ENCODE measurements at places on chromosomes 7 and 10.

- no peak for DNase-seq
These were observed 14.9 kb downstream of the DUSP5 start for GRCh38 chr10:110512461-110513187.

DNA sequence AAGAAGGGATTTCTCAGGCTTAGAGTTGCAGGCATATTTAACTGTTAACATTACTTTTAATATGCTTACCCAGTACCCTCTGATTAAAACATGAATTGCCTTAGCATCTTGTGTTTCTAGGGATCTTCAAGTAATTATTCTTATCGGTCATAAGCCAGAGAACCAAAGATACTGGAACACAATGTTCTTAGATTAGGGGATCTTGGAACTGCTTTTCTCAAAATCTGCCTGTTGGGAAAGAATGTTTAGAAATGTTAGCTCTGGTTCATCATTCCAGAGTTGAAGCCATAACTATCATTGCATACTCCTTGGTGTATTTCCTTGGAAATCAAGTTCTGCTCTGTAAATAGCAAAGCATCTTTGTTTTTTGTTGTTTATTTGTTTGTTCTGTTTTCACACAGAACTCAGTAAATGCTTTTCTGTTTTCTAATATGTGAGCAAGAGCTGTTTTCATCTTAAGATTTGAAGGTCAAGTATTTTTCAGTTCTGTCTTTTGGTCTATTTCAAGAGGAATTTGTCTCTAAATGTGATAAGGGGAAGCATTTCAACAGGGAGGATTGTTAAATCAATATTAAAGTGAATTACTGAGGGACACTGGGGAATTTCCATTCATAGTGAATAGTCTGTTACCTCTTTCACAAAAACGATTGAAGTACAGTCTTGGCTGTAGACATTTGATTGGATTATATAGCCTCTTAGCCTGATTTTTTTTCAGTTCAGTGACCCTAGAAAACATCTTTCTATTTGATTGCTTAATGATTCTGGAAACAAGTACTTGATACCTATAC, 103.2 kb upstream of the CYP26C1 start:
- no peak for DNase-seq

DNA sequence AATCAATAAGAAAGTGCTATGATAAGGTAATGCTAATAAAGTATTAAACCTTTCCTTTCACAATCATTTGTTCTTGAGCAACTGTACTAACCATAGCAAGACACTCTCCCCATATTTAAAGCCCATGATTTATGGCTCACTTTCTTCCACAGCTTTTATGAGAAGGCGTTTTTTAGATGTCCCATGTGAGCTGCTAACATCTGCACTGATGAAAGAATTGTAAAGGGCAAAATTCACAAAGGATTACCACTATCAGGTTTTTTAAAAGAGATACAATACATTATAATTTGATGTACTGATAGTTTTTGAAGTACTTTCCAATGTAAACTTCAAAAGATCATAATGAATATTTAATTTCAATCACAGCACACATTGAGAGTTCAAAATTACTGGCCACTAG, 75.7 kb downstream of the RNLS start:
- no peak for DNase-seq

DNA sequence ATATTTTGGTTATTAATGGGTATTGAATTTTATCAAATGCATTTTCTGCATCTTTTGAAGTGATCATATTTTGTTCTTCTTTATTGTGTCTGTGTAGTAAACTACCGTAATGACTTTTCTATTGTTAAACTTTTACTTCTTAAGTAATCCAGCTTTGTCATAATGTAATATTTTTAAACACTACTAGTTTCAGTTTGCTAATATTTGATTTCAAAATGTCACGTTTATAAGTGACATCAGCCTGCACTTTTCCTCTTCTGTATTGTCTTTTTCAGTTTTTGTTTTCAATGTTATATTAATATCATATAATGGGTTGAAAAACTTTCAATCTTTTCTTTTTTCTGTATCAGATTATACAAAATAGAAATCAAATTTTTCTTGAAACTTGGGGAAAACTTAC, 71.6 kb upstream of the ANKRD1 start:
- DNase-seq, result no peak

- no peak for DNase-seq
These were observed 43.7 kb downstream of the UNC5B start for GRCh38 chr10:71255808-71256660.

DNA sequence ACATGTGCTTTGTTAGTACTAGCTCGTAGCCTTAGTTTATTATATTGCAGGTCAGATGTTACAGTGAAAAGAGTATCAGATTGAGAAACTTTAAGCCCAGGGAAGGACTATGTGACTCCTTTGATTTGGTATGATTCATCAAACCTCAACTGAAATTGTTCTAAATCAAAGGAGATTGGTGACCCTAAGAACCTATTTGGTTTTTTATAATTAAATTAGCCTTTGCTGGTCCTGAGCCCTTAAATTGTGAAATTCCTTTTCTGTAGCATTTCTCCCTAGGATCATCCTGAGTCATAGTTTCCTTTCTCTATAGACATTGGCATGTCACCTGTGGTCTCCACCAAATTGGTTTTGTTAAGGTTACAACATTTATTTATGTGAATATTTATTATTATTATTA, 89.7 kb downstream of the POLR1F start:
- no peak for DNase-seq

DNA sequence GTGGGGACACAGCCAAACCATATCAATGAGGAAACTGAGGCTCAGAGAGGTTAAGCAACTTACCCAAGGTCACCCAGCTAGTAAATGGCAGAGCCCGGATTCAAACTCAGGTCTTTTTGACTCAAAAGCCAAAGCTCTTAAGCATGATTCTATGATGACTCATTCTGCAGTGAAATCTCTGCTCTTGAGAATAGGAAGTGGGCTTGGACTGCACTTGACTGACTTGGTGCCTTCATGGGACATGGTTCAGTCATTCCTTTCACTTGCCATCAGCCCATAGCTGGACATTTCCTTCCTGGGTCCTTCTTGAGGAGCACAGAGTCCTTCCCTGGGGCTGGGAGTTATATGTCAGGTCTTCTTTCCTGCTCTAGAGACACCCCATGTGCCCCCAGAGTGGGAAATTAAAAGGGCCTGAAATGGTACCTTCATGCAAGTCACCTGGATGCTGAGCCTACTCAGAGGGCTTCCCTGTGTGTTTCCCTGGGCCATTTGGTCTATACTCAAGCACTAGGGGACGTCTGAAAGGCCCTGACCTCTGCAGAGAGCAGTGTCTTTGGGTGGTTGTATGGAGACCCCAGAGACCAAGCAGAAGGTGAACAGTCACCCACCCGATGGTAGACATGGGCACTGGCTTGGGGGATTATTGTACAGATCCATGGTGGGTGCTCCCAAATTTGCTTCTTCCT, 62.4 kb upstream of the SDK1 start:
- DNase-seq, result no peak

- DNase-seq, result no peak
These were observed 280.6 kb upstream of the MEOX2 start for GRCh38 chr7:15967121-15967520.

GRCh38 chr7:44772867-44773266, 23.6 kb upstream of the PPIA start:
- DNase-seq, result no peak

- DNase-seq, result no peak
These were observed 1.3 kb downstream of the CNNM2 start for GRCh38 chr10:102919246-102919959.

GRCh38 chr7:3277604-3278572, 23.2 kb upstream of the SDK1 start:
- DNase-seq, result no peak

GRCh38 chr10:120508393-120508792, 51.4 kb downstream of the PLPP4 start:
- no peak for DNase-seq

GRCh38 chr10:43199088-43199683, 60.9 kb downstream of the CSGALNACT2 start:
- DNase-seq, result no peak

DNA sequence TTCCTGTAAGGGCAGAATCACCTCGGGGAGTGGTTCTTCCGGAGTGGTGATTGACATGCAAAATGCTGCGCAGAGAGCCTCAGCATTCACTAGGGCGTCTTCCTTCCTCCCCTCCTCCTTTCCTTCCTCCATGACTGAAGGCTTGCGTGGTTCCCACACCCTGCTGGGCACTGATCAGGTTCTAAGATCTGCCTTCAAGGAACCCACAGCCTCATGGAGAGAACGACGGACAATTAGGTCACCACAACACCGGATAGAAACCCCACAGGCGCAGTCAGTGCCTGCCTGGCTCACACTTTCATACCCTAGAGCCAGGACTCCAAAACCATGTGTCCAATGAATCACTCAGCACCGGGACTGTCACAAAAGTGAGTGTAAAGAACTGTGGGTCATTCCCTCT, 131.3 kb downstream of the DPP6 start:
- no peak for DNase-seq

- DNase-seq, result no peak
These were observed 1.6 kb downstream of the SAMD9L start for GRCh38 chr7:93146472-93147141.

DNA sequence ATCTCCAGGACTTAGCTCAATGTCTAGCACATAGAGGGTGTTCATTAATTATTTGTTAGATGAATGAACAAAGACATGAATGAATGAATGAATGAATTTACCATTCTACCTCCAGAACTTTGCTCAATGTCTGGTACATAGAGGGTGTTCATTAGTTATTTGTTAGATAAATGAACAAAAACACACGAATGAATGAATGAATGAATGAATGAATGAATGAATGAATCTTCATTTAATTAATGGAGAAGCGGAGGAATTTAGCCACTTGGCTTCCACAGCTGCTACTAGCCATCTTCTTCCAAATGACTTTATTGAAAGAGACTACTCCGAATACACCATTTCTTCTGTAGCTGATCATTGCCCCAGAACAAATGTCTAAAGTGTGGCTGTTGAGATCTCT, 368.9 kb downstream of the FRMD4A start:
- DNase-seq, result no peak

DNA sequence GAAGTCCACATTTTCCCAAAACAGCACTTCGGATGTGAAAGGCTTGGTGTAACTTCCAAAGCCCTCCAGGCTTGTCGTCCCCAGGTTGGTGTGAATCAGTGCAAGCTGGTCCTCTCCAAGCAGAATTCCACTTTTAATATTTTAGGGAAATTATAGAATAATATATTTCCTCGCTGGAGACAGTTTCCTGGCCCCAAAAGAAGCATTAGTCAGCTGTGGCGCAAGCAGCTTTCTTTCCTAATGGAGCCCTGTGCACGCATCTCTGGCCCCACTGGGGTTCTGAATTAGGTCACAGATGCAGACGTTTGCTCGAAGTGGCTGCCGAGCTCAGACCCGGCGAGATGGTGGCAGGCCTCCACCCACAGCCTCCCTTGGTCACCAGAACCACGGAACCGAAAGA, 33.3 kb upstream of the MNX1 start:
- DNase-seq, result no peak

DNA sequence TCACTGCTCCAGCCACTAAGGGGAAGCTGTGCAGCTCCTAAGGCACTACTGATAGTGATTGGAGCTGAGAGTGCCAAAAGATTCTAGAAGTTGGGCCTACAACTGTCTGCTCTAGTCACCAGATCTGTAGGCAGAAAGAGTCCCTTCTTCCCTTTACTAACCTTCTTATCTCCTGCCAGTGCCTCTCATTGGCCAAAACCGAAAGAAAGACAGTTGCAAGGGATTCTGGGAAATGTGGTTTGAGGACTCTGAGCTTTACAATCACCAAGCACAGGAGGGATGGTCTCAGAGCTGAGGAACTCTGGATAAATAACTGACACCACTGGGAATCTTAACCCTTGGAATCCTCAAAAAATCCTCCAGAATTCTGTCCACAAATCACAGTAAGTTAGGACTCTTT, 615.8 kb downstream of the CCSER2 start:
- no peak for DNase-seq

DNA sequence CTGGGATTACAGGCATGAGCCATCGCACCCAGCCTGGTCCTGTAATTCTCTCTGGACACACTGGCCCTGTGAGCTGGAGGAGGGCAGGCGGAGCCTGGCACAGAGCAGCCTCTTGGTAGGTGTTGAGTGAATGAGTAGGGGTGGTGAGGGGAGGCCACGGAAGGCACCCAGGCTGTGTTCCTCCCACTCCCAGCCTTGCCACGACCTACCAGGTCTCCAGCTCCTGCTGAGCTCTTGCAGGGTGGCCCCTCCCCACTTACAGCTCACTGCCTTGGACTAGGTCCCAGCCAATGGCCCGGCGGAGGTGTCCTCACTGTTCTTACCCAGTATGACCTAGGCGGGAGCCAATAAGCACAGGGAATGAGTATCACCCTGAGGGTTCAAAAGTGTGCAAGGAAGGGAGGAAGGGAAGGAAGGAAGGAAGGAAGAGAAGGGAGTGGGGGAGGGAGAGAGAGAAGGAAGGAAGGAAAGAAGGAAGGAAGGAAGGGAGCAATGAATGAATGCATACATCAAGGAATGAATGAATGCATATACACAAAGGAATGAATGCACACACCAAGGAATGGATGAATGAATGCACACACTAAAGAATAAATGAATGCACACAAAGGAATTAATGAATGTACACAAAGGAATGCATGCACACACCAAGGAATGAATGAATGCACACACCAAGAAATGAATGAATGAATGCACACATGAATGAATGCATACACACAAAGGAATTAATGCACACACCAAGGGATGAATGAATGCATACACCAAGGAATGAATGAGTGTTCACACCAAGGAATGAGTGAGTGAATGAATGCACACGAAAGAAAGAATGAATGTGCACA, 45.5 kb downstream of the GTF2IRD1 start:
- no peak for DNase-seq

- no peak for DNase-seq
These were observed 9.0 kb upstream of the RHBDD2 start for GRCh38 chr7:75869776-75870379.

DNA sequence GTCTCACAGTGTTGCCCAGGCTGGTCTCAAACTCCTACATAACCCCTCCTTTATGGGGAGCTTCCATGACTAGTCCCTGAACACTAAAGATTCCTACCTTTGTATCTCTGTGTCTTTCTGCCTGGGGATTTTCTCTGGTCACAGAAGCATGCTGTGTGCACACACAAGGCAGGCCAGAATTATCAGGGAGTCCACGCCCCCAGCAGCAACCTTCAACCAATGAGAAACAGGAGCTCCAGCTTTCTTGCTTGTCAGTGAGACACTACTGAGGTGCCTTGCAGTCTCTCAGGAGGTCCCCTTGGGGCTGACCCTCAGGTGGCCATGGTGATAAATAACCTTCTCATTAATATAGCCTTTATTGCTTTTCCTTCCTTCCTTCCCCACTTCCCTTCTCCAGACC, 45.1 kb upstream of the AUTS2 start:
- no peak for DNase-seq

- DNase-seq, result no peak
These were observed 2.0 kb downstream of the SOSTDC1 start for GRCh38 chr7:16463520-16463919.

GRCh38 chr7:131500357-131500756, 56.1 kb downstream of the PODXL start:
- no peak for DNase-seq

- DNase-seq, result no peak
These were observed 42.8 kb upstream of the MKLN1 start for GRCh38 chr7:131284702-131285419.

GRCh38 chr7:138662991-138663320, 38.2 kb downstream of the SVOPL start:
- DNase-seq, result no peak
